ENCODE measurements at places on chromosomes 3 and 15. TPM values are rescaled to one million over a fixed set of nuclear protein-coding genes. Genes with fewer than 3 reads are reported as not detected.

DNA sequence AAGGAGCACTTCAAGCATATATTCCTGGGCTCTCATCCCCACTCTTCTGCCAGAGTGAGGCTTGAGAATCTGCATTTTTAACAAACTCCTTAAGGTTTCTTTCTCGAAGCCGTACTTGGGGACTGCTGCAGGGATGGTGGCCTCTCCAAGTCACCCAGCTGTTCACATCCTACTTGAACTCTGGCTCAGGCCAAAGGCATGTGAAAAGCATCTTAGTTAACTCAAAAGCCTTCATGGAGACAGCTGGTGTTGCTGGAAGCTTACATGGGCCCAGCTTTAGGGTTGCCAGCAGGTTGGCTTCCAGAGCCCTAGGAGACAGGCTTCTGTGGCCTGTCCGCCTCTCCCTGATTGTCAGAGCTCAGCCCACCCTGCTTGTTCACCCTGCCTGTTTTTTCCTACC, 139.2 kb downstream of the THSD4 start:
- peak; percentile 80 for DNase-seq

Gene ROBO2
- 1.3 TPM for total RNA-seq

GRCh38 chr3:46981932-46982471, 2.5 kb downstream of the NBEAL2 start:
- DNase-seq, result peak; percentile 74

DNA sequence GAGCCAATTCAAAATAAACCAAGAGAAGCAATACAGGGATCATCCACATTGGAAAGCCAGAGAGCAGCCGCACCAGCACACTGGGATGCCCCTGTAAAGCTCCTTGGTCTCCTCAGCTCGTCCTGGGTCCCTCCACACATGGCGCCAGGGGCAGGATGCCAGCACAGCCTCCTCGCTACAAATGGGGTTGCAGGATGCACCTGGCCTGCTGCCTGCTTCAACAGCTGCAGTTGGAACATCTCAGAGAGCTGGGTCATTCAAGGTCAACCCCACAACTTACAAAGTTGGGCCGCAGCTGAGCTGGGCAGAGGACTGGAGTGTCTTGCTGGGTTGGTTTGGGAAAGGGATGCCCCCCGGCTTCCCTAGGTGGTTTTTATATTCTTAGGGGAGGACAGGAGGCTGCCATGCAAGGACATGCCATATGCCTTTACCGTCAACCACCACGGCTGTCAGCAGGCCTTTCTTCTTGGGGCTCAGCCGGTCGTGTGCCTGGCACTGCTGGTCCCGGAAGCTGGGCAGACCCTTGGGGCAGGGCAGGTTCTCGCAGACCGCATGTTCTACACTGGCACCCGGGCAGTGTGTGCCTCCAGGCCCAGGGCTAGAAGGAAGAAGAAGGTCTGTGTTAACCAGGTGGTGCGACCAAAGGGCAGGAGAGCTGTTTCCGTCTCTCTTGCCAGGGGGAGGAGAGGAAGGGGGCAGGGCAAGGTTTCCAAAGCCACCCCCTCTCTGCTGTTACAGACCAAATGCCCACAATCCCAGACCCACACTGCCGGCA, 225.2 kb downstream of the ADAMTS17 start:
- DNase-seq, result no peak

Gene GOLGA8G
- not detected for total RNA-seq

Gene ARNT2
- total RNA-seq, result 38.2 TPM

Gene SRPRB
- 58.8 TPM for total RNA-seq

DNA sequence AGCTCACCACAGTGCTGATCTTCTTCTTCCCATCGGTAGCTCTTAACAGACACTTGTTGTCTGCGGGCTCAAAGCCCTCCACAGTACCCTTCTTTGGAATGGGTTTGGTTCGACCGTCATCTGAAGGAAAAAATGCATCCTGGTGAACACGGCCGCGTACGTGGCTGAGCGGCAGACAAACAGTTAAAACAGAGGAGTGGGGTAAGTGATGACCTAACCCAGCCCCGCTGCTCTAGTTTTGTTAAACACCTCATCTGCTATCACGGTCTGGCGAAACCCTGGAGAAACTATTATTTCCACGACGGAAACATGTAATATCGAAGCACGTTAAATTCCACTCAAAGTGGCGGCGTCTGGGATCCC, 725 bp downstream of the SRP14 start:
- DNase-seq, result peak; percentile 70

All from kidney (tissue), 22 donors.